ENCODE measurements at places on chromosomes 12 and 14. TPM values are rescaled to one million over a fixed set of nuclear protein-coding genes. Genes with fewer than 3 reads are reported as not detected.

DNA sequence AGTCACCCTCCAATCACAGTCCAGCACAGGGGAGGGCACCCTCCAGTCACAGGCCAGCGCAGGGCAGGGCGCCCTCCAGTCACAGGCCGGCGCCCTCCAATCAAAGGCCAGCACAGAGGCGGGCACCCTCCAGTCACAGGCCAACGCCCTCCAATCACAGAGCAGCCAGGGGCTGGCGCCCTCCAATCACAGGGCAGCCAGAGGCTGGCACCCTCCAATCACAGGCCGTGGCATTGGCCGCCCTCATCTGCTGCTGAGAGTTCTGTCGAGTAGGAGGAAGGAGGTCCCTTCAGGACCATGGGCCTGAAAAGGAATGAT lies 26.6 kb downstream of the DDX51 start:
- no peak overlapping the region for H3K4me3 ChIP-seq
- H3K27me3 ChIP-seq, result no peaks in the 10 kb centered on the region
- no peaks in the 10 kb centered on the region for H3K4me1 ChIP-seq

- no peaks in the 10 kb centered on the region for H3K27me3 ChIP-seq
- peaks cover 30% of the 10 kb centered on the region for H3K4me1 ChIP-seq
- H3K4me3 ChIP-seq, result no peak overlapping the region
- H3K36me3 ChIP-seq, result peaks cover 2% of the 10 kb centered on the region
These were observed 125.2 kb downstream of the ZNF664 start for GRCh38 chr12:124098101-124098757.

Gene ACSM4
- not detected for total RNA-seq

Gene TRPV4
- total RNA-seq, result 3.8 TPM

GRCh38 chr12:128318946-128319345 lies 52.0 kb downstream of the TMEM132C start:
- peaks cover 8% of the 10 kb centered on the region for H3K4me1 ChIP-seq
- no peaks in the 10 kb centered on the region for H3K27me3 ChIP-seq
- H3K36me3 ChIP-seq, result no peaks in the 10 kb centered on the region
- H3K4me3 ChIP-seq, result no peak overlapping the region
- DNase-seq, result no peak

Gene NKX2-1
- 0.39 TPM for total RNA-seq

All from spinal cord (tissue), 10 donors.